ENCODE measurements at places on chromosomes 13 and 19.

DNA sequence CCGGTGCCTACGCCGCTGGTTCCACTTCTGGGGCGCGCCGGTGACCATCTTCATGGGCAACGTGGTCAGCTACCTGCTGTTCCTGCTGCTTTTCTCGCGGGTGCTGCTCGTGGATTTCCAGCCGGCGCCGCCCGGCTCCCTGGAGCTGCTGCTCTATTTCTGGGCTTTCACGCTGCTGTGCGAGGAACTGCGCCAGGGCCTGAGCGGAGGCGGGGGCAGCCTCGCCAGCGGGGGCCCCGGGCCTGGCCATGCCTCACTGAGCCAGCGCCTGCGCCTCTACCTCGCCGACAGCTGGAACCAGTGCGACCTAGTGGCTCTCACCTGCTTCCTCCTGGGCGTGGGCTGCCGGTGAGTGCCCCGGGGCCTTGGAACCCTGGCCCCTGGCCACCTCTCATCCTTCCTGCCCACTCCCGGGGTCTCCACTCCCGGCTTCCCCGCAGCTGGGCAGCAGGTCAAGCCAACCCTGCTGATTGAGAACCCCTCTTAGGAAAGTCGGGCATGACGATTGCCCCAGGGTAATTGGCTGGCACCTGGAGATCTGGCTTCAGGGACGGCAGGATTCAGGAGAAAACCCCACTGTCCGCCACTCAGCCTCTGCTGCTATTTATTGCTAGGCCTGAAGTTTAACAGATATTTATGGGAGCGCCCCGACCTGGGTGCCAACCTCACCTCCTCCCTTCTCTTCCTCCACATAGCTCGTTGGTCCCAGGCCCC lies 39.1 kb downstream of the TRPM4 start:
- DNase-seq, result no peak

- DNase-seq, result no peak
These were observed 77.4 kb upstream of the PCDH8 start for GRCh38 chr13:52925775-52926285.

DNA sequence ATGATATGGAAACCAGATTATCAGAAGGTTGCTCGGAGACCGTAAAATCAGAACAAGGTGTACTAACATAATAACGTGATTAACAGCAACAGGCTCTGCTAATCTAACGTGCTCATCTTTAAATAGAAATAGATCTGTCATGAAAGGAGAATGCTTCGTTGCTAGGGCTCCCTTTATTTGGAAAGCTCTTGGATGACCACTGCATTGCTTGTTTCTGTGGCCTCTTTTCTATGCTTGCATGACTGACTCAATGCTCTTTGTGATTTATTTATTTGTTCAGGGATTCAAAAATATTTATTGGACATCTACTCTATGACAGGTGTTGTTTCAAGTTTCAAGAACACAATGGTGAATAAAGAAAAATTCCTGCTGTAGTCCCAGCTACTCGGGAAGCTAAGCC lies 22.3 kb upstream of the ZDHHC20 start:
- DNase-seq, result no peak

- DNase-seq, result no peak
These were observed 397.6 kb downstream of the LIG4 start for GRCh38 chr13:107817647-107818287.

- no peak for DNase-seq
These were observed 129.5 kb upstream of the MCF2L start for GRCh38 chr13:112839356-112840105.

GRCh38 chr13:43835701-43836100 lies 43.8 kb downstream of the CCDC122 start:
- DNase-seq, result no peak

DNA sequence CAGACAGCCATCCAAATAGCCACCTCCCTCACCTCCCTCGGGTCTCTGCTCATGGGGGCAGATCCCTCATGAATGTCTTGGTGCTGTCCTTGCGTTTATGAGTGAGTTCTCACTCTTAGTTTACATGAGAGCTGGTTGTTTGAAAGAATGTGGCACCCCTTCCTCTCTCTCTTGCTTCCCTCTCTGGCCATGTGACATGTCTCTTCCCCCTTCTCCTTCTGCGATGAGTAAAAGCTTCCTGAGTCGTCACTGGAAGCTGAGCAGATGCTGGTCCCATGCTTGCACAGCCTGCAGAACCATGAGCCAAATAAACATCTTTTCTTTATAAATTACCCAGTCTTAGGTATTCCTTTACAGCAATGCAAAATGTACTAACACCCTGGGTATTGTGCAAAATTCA lies 208.7 kb downstream of the LACC1 start:
- DNase-seq, result no peak

DNA sequence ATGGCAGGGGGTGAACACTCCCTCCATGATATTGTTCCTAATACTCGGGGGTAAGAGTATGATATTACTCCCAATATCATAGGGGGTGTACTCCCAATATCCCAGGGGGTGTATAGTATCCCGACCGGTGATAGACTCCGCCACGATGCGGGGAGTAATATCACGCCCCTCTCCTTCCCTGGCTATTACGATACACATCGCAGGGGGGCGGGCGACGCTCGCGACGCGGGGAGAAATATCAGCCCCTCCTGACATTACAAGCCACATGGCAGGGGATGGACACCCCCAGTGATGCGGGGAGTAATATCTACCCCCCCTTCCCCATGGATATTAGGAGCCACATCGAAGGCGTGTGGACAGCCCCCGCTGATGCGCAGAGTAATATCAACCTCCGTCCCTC lies 3.2 kb upstream of the RGCC start:
- DNase-seq, result no peak

- DNase-seq, result no peak
These were observed 53.6 kb upstream of the ABCC4 start for GRCh38 chr13:95354680-95355487.

DNA sequence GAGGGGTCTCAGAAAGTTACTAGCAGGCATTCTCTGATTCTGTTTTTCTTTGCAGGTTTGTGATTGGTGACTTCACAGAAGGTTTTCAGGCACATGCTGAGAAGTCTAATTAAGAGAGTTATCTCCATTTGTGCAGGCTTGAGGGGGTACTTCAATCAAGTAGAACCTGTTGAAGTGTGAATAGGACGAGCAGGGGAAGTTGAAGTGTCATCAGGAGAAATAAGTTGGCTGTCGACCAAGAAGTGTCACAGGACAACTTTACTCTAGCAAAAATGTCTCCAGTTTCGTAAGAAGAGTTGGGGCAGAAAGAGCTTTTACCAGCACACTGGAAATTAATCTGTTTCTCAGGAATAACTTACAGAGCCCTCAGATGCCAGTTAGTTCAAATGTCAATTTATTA lies 576.5 kb upstream of the SLITRK5 start:
- no peak for DNase-seq

GRCh38 chr19:31716826-31717225 lies 367.6 kb upstream of the TSHZ3 start:
- DNase-seq, result no peak

DNA sequence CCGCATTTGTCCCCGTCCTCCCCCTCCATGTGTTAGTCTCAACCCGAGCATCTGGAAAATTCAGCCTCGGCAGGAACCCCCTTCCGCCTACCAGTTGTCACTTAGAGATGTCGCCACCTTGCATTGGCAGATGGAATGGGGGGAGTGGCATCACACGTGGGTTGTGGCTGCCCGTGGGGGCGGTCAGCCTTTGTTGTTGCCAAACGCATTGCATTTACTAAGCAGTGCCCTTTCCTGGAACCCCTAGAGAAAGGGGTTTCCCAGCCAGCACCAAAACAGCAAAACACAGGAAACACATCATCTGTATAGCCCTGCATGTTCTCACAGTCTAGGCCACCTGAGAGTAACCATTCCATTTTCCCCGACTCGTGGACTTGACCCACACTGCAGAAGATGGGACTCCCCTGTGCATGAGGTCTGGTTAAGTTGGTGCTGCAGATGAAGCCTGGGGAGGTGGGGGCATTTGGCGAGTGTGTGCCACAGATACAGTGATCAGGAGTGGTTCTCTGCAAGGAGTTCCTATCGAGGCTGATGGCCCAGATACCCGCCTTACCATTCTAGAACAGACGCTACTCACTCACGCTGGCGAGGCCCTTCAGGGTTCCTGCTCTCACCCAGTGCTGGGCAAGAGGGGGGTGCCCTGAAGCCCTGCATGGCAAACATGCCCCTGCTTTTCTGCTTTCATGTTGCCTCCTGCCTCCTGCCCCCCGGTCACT lies 38.3 kb downstream of the TMED1 start:
- peak; percentile 86 for DNase-seq

- no peak for DNase-seq
These were observed 13.7 kb downstream of the PLD3 start for GRCh38 chr19:40362160-40362559.

GRCh38 chr13:106415971-106416370 lies 119.5 kb downstream of the EFNB2 start:
- no peak for DNase-seq

- no peak for DNase-seq
These were observed 3.1 kb downstream of the XRCC1 start for GRCh38 chr19:43572171-43572588.

GRCh38 chr13:44054525-44054924 lies 174.8 kb downstream of the LACC1 start:
- no peak for DNase-seq
